ENCODE measurements at places on chromosomes 11 and 22.

DNA sequence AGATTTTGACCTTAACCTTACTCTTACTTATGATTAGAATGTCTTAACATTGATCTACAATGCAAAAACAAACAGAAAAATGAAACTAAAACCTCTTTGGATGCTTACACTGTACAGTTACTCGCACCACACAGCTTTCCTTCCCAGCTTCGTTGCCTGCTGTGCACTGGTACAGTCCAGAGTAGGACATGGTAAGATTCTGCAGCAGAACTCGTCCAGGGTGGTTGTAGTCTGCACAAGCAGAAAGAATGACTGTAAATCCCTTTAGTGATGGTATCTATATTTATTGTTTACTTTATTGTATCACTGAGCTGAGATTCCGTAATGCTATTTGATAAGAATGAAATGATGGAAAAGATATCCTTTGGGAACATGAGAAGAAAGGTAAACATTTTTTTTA, 21.0 kb upstream of the HSPA8 start:
- no peak for DNase-seq

- DNase-seq, result peak; percentile 11
These were observed 16.5 kb downstream of the BLID start for GRCh38 chr11:122099374-122100036.

GRCh38 chr11:8577791-8578581, 16.0 kb downstream of the STK33 start:
- no peak for DNase-seq

DNA sequence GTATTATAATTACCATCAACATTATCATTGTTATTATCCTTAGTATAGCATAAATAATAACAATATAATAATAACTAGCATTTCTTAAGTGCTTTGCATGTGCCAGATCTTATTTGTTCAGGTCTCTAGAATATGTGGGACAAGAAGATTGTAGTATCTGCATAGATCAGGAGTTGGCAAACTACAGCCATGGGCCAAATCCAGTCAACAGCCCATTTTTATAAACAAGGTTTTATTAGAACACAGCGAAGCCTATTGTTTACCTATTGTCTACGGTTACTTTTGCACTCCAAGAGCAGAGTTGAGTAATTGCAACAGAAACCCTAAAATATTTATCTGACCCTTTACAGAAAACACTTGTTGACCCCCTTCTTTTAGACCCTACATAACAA, 81.4 kb downstream of the SLC1A2 start:
- no peak for DNase-seq

GRCh38 chr11:68011051-68011943, 1.2 kb downstream of the ALDH3B1 start:
- no peak for DNase-seq

- no peak for DNase-seq
These were observed 723.0 kb downstream of the KCNA4 start for GRCh38 chr11:29293825-29294224.

DNA sequence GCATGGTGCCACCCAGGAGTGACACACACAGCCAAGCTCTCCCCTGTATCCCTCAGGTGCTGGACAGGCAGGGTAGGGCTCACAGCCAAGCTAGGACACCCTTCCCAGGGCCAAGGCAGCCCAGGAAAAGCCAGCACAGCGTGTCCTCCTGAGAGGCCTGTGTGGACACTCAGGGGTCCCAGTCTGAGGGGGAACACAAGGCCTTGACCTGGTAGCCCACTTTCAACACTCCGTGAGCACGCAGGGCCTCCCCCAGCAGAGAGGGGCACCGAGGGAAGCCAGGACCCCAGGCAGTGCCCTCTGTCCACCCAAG, 24.9 kb downstream of the OSBPL5 start:
- DNase-seq, result no peak

- no peak for DNase-seq
These were observed 108.4 kb upstream of the ZC3H12C start for GRCh38 chr11:109984634-109985289.

GRCh38 chr22:29194184-29194583, 11.5 kb upstream of the EMID1 start:
- DNase-seq, result no peak

DNA sequence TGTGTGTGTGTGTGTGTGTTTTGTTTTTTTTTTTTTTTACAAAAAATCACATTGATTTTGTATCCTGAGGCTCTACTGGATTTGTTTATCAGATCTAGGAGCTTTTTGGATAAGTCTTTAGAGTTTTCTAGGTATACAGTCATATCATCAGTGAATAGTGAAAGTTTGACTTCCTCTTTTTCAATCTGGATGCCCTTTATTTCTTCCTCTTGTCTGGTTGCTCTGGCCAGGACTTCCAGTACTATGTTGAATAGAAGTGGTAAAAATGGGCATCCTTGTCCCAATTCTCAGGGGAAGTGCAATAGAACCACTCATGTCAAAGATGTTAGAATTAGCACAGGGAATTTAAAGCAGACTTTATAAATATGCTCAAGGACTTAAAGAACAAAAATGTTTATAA, 32.6 kb upstream of the PRDM11 start:
- DNase-seq, result no peak

- DNase-seq, result peak; percentile 56
These were observed 43.6 kb downstream of the MEI1 start for GRCh38 chr22:41742918-41743317.

DNA sequence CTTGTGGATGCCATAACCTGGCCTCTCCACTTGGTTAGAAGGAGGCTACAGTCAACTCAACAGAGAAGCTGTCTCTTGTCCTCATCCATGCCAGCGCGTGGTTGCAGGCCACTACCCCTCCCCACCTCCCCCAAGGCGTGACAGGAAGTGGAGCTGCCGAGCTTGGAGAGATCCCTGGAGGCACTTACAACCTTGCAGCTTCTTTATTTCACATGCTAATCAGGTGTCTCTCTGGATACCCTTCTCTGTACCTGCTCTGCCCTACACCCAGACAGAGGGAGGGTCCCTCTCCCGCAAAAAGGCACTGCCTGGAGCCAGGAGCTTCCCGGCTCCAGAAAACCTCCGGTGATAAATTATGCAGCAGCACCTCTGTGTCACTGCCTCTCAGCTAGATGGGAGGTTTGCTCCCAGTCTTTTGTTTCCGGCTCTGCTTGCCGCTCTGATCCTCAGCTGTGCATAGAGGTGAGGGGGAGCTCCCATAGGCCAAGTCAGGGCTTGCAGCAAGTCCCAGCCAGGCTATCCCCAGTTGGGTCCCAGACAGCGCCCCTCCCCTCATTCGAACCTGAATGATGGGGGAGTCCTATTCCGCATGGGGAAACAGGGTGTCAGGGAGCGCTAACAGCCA, 5.7 kb downstream of the LRP4 start:
- DNase-seq, result peak; percentile 45

DNA sequence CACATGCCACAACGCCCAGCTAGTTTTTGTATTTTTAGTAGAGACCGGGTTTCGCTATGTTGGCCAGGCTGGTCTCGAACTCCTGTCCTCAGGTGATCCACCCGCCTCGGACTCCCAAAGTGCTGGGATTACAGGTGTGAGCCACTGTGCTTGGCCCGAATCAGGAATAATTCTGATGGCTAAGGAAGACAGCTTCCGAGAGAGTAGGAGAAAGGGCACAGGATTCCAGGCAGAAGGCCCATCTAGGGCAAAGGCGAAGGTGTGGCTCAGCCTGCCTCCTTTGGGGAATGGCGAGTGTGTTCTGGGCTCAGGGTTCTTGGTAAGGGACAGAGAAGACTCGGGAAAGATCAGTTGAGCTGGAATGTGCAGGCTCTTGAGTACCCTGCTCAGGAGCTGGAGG, 1.6 kb upstream of the SYCE3 start:
- no peak for DNase-seq

- no peak for DNase-seq
These were observed 16.4 kb upstream of the ZNF280A start for GRCh38 chr22:22536515-22536914.

DNA sequence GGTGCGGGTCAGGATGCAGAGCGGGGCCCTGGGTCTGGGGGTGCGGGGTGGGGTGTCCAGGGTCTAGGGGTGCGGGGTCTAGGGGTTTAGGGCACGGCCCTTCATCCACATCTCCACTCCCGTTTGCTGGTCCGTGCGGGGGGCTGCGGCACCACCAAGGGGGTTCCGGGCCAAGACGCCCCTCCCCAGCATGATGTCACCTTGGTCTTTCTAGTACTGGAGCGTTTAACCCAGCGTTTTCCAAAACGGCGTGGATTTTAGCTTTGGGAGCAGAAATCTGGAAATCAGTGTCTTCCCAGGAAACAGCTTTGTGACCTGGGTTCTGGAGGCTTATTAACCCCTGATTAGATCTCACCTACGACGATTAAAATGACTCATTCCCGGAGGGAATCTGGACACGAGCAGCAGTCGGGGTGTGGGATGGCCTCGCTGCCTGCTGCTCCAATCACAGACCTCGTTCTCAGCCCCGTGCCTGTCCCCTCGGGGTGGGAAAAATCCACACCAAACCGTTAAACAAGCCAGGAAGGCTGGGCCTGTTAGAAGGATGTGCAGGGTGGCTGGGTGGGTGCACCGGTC, 759 bp downstream of the AP2A2 start:
- peak; percentile 58 for DNase-seq

DNA sequence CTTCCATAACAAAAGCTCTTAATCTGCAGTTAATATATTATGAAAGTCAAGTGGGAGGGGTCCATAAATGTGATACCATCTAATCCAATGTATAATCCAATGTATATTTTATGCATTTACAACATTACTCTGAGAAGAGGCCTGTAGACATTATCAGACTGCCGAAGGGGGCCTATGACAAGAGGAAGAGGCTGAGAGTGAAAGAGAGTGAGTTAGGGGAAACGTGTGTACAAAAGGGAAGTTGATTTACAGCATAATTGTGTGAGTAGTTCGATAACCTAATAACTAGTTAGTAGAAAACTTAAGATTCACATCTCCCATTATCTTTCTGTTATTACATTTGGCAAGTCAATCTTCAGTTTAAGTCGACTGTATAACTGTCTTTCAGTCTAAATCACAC, 86.6 kb downstream of the DDX10 start:
- DNase-seq, result no peak

DNA sequence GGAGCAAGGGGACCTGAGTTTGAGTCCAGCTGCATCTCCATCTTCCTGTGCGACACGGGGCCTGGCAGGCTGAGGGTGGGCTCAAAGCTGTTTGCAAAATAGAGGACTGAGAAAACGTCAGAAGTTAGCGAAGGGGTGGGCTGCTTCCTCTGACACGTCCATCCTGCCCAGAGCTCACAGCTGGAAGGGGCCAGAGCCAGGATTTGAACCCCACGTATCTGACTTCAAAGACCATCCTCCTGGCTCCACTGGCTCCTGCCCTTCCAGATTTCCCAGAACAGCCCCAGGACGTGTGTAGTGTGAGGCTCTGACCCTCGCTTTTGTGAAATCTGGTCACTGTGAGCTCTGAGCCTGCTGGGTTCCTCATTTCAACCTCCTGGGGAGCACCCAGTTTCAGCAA, 56.3 kb downstream of the CD82 start:
- no peak for DNase-seq

DNA sequence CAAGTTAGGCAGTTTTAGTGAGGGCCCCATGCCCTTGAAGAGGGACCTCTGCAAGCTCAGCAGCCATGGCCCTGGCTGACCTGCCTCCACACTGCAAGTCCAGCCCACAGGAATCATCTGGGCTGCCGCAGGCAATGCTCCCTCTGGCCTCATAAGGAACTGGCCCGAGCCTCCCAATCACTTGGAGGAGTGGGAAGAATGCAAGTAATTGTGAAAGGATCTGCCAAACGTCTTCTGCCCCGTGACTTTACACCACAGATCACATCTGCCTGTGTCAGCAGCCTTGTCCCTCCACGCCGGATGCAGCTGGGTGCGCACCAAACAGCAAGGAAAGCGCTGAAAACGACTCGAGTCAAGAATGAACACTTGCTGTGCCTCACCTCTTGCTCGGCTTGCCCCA, 23.8 kb downstream of the OPCML start:
- no peak for DNase-seq

- no peak for DNase-seq
These were observed 139.1 kb upstream of the DDI1 start for GRCh38 chr11:103897160-103897936.

DNA sequence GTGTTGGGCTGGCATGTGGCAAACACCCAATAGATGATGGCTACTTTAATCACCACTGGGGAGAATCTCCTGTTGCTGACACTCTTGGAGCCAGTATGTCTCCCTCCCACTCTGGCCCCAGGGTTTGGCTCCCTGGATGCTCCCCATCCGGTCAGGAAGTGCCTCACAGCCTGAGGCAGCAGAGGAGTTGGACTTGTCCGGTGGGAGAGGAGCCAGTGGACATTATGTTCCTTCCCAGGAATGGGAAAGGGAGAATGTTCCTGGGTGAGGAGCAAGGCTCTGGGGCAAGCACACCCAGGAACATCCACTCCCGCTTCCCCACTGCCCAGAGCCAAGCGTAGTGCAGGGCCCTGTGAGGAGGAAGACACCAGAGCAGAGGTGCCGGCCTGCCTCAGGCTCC, 84.6 kb upstream of the NAV2 start:
- DNase-seq, result no peak

DNA sequence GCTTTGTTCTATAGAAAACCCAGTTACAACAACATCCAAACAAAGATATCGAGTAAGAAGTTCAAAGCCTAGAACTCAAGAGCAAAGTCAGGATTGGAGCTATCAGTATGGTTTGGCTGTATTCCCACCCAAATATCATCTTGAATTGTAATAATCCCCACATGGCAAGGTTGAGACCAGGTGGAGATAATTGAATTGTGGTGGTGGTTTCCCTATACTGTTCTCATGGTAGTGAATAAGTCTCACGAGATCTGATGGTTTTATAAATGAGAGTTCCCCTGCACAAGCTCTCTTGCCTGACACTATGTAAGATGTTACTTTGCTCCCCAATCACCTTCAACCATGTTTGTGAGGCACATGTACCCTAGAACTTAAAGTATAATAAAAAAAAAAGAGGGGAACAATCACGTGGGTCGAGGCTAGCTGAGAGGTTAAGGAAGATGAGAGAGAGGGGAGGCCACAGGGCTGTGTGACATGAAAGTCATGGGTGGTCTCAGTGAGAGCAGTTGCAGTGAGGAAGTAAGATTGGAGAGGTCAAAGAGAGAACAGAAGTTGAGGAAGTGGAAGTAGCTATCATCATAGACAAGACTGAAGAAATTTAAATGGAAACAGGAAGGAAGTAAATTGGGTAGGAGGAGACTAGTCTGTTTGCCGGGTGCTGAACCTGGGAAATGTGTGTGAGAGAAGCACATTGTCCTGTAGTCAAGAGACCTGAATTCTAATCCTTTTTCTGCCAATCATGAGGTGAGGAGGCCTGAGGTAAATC, 80.1 kb upstream of the CD44 start:
- DNase-seq, result no peak

DNA sequence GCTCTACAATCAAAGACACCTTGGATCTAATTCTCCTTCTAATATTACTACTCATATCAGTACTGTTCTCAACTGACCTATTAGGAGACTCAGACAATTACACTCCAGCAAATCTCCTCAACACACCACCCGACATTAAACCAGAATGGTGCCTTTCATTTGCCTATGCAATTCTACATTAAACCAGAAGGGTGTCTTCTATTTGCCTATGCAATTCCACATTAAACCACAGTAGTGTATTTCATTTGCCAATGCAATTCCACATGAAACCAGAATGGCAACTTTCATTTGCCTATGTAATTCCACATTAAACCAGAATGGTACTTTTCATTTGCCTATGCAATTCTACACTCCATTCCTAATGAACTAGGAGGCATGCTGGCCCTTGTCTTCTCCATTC, 15.3 kb upstream of the APOL3 start:
- DNase-seq, result no peak
